ENCODE measurements at places on chromosomes 7 and 10.
A peak's percentile ranks its signal among the peaks of the same experiment; 100 is the strongest.

DNA sequence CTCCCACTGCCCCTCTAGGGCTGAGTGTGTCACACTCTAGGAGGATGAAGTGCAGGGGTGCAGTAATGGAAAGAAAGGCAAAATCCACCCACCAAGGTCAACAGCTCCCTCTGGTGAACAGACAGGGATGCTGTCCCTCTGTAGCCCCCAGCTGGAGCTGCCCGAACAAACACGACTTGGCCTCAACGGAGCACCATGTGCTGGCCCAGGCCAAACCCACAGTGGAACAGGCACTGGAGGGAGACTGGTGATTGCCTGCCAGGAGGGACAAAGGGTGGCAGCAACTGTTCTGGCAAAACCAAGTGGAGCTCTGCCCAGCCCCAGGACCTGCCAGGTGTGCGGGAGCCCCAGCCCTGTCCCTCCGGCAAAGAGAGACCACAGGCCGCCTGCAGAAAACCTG, 20.7 kb downstream of the PDIA4 start:
- no peak for DNase-seq

GRCh38 chr7:12719141-12719919, 31.9 kb downstream of the ARL4A start:
- peak; percentile 80 for DNase-seq

DNA sequence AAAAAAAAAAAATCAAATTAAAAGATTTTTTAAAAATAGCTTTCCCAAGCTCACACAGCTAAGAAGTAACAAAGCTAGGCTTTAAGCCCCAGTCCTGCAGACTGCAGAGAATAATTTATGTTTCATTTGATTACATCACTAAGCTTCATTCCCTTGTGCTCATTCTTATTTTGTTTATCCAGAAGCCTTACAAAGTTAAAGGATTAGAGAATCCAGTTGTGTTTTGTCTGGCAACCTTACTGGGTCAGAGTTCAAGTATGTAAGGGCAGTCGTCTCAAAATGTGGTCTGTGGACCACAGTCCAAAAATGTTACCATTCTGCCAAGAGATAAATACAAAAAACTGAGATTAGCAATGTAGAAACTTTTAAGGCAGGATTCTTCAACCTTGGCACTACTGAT, 32.1 kb upstream of the EZH2 start:
- peak; percentile 77 for DNase-seq

DNA sequence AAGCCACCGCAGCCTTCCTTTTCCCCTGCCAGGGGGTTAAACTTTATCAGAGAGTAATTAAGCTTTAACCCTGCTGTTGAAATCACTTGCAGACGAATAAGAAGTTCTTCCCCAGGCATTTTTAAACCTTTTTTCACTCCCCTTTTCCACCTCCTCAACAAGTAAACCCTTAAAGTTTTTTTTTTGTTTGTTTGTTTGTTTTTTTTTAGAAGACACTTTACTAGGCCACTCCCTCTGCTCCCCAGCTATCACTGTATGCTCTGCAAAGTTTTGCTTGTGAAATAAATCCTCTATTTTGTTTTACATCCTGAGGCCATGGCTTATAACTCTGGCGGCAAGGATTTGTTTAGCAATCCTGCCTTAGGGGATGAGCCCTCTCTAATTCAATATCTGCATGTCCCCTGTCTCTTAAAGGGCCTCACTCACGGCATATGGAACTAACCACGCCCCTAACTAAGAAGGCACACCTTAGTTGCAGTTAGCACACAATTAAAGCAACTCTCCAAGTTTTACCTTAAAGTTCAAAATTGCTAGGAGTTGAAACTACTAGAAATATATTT, 1354.7 kb upstream of the LRRTM3 start:
- DNase-seq: peak; percentile 9

GRCh38 chr10:104880624-104881398, 239.7 kb downstream of the SORCS3 start:
- DNase-seq: no peak

- DNase-seq: peak; percentile 49
These were observed 28.4 kb upstream of the ITGA8 start for GRCh38 chr10:15748126-15748525.

DNA sequence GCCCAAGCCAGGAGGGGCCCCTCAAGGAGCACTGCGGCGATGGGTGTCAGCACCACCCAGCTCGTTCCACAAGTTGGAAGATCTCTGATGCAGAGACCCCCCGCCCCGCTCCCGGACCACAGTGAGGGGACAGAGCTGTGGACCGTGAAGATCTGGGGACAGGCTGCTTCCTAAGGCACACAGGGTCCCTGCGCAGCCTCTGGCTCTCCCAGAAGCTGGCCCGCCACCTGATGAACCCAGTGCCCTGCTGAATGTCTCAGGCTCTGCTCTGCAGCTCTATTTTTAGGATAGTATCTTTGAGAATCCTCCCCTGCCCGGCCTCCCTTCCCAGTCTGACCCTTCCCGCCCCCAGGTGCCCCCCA, 29.7 kb downstream of the GBX1 start:
- DNase-seq: no peak

DNA sequence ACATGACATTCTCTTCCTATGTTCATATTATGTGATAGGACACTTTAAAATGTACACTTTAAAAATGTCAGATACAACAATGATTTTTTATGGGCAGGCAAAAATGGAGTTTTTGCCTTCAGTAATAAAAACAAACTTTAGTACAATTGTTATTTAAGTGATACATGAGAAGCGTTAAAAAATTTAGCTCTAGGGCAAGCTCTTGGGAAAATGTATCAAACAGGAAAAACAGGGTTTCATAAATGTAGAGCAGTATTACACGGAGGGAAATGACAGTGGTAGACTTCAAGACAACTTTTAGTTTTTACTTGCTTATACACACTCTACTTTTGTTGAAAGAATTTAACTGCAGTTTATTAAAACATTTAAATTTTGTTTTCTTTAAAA, 1.5 kb downstream of the FHIP2A start:
- DNase-seq: peak; percentile 7

DNA sequence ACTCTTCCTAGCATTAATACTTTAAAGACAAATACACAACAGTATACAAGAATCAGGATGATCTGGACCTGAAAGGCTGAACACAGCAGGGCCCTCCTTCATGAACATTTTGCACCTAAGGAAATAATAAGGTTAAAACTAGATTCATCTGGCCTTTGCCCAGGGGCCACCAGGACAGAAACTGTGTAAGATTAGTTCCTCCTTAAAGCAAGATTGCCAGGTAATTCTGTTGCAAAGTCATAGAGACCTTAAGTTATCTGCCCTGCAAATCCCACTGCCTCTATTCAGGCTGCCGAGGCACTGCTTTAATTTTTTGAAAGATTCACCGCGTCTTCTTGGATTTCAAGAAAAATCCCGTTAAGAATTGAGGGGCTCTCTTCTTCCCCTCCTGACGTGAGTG, 1.6 kb upstream of the KIAA1217 start:
- DNase-seq: no peak

- DNase-seq: no peak
These were observed 118.2 kb downstream of the CUX1 start for GRCh38 chr7:101935521-101936141.

GRCh38 chr10:107072028-107072427, 92.5 kb downstream of the SORCS1 start:
- no peak for DNase-seq

DNA sequence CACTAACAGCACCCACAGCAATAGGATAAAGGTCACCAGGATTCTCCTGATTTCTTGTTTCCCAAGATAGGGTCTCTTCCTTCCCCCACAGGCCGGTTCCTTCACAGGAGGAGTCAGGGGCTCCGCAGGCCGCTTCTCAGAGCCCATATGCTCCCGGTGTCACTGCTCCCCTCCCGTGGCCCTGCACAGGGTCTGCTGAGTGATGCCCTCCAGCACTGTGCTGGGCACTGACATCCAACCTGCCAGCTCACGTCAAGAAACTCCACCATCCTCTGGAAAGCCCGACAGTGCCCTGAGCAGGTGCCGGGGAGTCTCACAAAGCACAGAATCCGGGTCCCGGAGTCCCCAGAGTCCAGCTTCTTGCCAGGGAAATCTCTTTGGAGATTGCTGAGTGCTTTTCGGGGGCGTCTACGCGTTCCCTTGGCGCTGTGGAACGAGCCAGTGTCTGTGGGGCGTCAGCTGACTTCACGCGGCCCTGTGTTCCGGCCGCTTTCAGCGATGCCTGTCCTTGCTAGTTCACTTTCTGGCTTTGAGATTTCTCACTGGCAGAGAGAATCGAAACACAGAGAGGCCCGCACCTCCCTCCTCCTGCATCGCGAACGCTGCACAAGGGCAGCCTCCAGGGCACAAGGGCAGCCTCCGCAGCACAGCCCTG, 567.5 kb downstream of the DNAJB6 start:
- DNase-seq: no peak

- DNase-seq: no peak
These were observed 96.5 kb downstream of the CACNB2 start for GRCh38 chr10:18236756-18237155.

DNA sequence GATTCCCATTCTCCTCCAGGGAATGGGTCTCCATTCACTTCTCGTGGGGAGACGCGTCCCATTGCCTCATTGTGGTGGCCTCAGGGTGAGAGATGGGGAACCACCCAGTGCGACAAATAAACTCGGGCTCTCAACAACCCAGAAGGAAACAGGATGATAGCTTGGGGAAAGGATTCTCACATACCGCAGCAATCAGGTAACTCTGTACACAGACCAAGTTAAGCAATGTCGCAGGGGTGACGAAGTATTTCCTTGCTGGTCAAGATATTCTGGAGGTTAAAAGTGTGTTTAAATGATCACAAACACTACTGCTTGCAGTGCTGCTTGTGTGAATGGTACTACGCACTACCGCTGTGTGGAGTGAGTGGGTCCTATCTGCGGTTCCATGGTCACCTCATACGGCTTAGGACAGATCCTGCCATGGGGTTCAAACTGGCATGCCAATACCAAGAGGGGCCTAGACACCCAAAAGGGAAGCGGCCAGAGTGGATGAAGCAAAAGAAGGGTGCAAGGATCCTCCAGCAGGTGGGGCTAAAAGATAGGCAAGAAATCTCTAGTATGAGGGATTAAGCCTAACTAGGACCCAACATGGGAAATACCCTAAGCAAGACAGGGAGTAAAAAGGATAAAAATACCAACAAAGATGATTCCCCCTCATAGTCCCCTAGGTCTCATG, 143.8 kb upstream of the TMEM106B start:
- peak; percentile 36 for DNase-seq

GRCh38 chr10:97743169-97743943, 6.4 kb downstream of the ZFYVE27 start:
- DNase-seq: no peak

DNA sequence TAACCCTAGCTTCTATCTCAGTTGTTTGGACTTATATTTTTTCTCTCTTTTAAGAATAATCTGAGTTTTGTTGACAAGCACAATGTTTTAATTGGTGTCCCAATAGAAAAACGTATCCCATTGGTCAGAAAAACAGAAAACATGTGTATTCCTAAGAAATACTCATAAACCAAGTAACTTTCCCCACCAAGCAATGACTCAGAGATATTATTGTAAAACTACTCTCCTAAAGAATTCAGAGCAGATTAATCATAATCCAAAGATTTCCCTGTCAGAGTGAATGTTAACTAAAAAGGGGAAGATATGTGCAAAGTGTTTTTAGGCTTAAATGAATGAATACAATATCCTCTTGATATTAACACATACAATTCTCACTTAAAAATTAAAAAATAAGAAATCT, 29.4 kb upstream of the MBL2 start:
- peak; percentile 46 for DNase-seq

DNA sequence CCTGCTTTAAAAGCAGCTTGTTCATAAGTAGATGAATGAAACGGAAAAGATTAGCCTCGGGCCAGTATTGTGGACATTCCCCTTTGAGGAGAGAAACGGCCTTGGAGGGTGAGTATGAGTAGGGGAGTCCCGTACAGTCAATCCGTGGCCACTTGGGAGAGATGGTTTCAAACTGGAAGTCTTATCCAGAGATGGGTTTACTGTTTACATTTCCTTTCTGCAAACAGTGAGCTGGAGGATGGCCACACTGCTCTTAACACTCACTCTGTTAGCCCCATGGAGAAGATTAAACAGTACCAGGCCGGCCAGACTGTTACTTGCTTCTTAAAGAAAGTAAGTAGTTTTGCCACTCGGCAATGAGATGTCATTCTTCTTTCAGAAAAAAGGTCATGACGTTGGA, 20.3 kb downstream of the CALHM2 start:
- DNase-seq: no peak

- DNase-seq: no peak
These were observed 199.2 kb upstream of the MAGI2 start for GRCh38 chr7:79652619-79653018.

DNA sequence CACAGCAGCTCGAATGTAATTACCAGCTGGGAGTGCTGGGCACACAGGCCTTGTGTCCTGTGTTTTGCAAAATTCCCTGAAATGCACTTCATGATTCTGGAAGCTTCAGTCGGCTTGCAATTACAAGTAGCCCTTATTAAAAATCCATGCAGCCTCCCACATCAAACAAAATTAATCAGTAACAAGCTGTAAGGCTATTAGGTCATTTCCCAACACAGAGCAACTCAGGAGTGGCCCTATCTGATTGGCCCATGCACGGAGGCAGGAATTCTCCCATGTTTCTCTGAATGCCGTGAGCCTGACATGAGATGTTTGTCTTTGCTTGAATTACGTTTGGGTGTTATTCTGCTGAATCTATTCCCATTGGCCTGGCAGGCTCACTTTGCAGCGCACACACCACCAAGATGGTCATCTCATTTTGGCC, 36.9 kb downstream of the FOXL3 start:
- DNase-seq: no peak

DNA sequence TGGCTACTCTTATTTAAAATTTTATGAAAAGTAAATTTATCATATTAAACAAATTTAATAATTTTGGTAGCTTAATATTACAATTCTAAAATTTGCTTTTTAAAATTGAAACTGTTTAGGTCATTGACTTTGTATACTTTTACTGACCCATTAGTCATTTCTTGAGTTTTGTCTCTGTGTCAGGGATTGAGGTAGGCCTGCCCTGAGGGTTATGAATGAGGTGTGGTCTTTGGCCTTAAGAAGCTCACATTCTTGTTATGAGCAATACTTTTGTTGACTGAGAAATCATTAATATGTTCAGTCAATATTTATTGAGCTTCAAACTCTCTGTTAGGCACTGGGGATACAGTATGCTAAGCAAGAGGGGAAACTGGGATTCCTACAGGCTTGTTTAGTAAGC, 47.0 kb upstream of the RPA3 start:
- no peak for DNase-seq

DNA sequence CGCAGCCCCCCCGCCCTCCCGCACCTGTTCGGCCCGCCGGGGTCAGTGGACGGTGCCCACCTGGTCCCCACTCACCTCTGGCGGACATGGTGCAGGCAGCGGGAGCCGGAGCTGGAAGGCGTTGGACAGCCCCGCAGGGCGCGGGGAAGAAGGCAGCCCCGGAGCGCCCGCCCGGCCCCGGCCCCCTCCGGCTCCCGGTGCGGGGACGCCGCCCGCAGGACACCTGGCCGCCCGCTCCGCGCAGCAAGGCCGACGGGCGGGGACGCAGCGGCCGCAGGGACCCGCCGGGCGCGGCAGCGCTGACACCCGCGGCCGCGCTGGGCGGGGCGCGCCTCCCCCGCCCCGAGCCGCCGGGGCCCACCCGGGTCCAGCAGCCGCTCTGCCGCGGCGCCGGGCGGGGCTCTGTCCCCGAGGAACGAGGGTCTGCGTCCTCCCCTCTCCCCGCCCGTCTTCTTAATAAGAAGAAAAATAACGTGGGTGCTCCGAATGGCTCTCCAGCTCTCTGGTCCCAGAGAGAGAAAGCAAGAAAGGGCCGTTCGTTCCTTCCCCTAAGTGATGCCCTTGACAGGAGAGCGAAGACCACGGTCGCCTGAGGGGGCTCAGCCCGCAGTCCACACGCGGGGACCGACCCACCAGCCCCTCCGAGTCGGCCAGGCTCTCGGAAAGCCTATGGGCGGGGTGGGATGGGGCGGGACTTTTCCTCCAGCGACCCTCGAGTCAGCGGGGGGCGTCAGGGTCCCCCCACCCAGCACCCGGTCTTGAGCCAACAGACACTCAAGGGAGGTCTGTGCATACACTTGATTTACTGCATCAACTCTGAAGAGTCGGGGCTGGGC, 53.4 kb upstream of the FHIP2A start:
- no peak for DNase-seq

Data from fibroblast of skin of right biceps (primary cell).